Anterior cingulate cortex (tissue), 58 donors: ENCODE measurements at places on chromosomes 1 and 21.

GRCh38 chr21:43966946-43967512 lies 45.1 kb upstream of the TRAPPC10 start:
- DNase-seq, result no peak

- DNase-seq, result no peak
Observed at GRCh38 chr1:67687198-67687545, 2.2 kb downstream of the GADD45A start.

DNA sequence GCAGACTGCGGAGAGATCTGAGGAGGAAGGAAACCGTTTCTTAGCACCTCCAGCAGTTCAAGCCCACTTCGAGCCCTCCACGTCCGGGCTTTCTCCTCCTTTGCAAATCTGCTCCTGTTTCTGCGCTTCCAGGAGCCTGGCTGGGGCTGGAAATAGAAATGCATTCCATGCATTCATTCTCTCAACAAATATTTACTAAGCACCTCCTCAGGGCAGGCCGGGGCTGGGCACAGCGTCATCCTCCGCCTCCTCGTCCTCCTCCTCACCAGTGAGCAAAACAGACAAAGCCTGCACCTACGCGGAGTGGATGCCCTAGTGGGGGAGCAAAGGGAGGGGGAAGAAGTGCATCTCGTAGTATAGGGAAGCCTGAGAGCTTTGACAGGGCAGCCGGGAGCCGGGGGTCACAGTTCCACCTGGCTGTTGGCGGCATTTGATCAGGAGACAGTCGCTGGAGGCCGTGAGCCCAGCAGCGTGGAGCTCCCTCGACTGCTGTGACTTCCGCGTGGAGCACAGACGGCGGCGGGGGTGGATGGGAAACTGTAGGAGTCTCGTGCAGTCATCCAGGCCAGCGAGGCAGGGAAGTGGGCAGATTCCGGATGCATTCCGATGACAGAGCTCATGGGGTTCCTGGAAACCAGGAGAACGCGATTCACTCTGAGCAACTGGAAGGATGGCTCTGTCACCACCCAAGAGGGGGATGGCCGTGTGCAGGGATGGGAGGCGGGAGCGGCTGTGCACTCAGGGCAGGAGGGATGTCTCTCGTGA lies 93.5 kb downstream of the SIK1 start:
- DNase-seq, result peak; percentile 16

- DNase-seq, result no peak
Observed at GRCh38 chr1:28965271-28965870, 51.0 kb downstream of the EPB41 start.

GRCh38 chr1:93200714-93201113 lies 20.2 kb downstream of the CCDC18 start:
- DNase-seq, result no peak

GRCh38 chr1:197471248-197471985 lies 203.4 kb downstream of the CRB1 start:
- DNase-seq, result peak; percentile 16

GRCh38 chr1:27366411-27367159 lies at the start of gene MAP3K6:
Gene MAP3K6, minus strand, starts transcription at chr1:27366961. Its CDS starts 364 bp downstream, at chr1:27366597.
- peak; percentile 17 for DNase-seq

DNA sequence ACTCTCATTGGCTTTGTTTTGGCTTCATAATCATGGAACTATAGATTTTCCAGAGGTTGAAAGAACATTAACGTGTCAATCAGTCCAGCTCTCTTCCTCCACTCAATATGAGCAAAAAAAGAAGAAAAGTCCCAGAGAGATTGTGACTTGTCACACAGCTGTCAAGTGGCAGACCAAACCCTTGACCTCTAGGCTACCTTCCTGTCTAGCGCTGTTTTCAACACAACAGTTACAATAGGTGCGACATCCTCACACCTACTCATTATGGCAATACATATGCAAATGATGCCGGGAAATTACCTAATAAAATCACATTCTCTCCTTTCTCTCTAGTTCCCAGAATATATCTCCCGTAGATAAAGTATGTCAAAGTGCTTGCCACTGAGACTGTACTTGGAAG lies 1.1 kb downstream of the WARS2 start:
- DNase-seq, result no peak

GRCh38 chr1:215377746-215378145 lies 189.4 kb upstream of the KCTD3 start:
- DNase-seq, result no peak

- DNase-seq, result no peak
Observed at GRCh38 chr1:161549652-161550051, at the start of gene FCGR3A. Gene FCGR3A, minus strand, starts transcription at chr1:161549818. Its CDS starts 82 bp downstream, at chr1:161549736.

DNA sequence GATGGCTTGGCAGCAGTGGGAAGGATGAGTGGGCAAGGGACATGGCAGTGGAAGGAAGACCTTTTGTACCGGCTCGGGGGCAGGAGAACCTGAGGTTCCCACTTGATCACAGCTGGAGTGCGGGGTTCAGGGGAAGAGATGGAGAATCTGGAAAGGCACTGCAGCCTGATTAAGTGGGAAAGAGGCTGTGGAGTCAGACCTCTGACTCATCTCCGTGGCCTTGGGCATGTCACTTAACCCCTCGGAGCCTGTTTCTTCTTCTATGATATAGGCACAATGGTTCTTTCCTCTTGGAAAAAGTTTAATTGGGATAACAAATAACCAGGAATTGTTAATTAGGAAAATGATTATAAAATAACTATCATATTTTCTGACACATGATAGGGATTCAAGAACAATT lies 13.1 kb upstream of the TMEM61 start:
- no peak for DNase-seq

GRCh38 chr1:3742439-3743298 lies 9.6 kb upstream of the CCDC27 start:
- DNase-seq, result no peak
